ENCODE measurements at places on chromosomes 12 and 14.

- no peak for DNase-seq
Measured at GRCh38 chr14:91070572-91070971, 10.1 kb upstream of the RPS6KA5 start.

GRCh38 chr14:38070061-38070588 lies 137.6 kb upstream of the SSTR1 start:
- DNase-seq: no peak

DNA sequence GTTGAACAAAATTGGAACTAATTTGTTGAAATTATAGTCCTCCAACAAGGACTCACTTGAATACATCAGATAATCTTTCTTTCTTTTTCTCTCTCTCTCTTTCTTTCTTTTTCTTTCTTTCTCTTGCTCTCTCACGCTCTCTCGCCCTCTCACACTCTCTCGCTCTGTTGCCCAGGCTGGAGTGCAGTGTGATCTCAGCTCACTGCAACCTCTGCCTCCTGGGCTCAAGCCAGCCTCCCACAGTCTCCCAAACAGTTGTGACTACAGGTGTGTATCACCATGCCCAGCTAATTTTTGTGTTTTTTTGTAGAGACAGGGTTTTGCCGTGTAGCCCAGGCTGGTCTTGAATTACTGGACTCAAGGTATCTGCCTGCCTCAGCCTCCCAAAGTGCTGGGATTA lies 22.8 kb downstream of the WDR20 start:
- DNase-seq: no peak

GRCh38 chr14:69996216-69996615 lies 117.0 kb downstream of the SMOC1 start:
- no peak for DNase-seq

GRCh38 chr12:108855284-108856169 lies 1.9 kb downstream of the SSH1 start:
- no peak for DNase-seq

All from H9 (cell line).